ENCODE measurements at places on chromosomes 5 and 9.

DNA sequence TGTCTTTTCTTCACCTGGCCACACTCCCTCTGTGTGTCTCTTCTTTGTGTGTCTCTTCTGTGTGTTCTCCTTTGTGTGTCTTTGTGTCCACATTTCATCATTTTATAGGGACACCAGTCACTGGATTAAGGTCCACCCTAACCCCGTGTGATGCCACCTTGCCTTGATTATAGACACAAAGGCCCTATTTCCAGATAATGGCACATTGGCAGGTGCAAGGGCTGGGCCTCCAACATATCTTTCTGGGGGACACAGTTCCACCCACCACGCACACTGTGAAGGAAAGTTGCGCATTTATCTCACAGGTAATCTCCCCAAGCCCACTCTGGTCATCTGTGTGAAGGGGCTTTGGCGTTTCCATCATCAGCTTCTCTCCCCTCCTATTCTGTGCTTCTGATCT is 334.6 kb upstream of the IRX1 start:
- no peak for DNase-seq

- no peak for DNase-seq
Measured at GRCh38 chr9:135989722-135990467, 28.7 kb upstream of the UBAC1 start.

DNA sequence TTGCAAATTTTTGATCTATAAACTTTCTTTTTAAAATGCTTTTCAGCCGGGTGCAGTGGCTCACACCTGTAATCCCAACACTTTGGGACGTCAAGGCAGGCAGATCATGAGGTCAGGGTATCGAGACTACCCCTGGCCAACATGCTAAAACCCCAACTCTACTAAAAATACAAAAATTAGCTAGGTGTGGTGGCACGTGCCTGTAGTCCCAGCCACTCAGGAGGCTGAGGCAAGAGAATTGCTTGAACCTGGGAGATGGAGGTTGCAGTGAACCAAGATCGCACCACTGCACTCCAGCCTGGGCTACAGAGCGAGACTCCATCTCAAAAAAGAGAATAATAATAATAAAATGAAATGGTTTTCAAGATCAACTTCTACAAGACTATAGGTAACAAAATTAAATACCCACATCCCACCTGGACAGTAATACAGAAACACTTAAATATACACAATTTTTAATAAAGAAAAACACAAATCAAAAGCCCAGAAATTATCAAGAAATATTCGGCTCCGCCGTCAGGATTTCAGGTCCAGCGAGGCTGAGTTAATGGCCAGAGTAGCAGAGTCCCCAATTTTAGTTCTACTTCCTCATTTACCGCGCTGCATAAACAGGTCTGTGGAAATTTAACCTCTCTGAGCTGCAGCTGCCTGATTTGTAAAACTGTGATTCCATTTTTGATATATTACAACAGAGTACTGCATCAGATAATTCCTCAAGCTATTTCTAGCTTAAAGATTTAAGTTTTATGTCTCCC is 4.0 kb downstream of the TUT7 start:
- no peak for DNase-seq

DNA sequence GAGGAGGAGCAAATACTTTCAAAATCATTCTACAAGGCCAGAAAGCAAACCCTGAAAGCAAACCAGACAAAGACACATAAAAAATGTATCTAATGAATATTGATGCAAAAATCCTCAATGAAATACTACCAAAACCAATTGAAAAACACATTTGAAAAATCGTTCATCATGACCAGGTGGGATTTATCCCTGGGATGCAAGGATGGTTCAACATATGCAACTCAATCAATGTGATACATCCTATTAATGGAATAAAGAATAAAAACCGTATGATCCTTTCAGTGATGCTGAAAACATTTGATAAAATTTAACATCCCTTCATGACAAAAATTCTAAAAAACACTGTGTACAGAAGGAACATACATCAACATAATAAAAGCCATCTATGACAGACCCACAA is 337.6 kb downstream of the NNT start:
- DNase-seq: no peak

DNA sequence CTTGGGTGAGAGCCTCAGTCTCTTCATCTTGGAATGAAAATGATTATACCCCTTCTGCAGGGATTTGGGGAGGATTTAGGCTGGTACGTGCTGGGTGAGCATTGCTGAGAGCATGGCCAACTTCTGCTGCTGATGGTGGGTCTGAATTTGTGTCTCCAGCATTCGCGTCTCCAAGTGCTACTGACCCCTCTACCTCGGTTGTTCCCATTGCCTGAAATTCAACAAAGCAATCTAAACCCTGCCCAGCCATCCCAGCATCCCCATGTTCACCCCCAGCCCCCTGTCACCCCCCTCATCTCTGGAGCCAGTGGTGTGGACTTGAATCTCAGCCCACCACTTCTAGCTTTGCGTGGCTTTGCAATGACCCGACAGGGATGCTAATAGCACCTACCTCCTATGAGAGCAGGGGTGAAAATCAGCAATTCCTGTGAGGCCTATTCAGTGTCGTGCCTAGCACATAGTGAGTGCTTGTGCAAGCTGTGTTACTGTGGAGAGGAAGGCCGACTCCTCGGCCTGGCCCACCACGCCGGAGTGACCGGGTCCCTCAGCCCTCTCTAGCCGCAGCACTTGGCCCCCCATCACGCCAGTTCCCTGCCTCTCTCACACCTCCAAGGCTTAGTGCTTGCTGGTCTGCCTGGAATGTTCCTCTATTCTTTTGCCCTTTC is 43.4 kb upstream of the SH3PXD2B start:
- DNase-seq: no peak

- no peak for DNase-seq
Measured at GRCh38 chr5:139848508-139849100, 53.0 kb downstream of the PSD2 start.

GRCh38 chr9:69392826-69393225 is 67.8 kb downstream of the ENTREP1 start:
- DNase-seq: no peak

GRCh38 chr9:91734371-91734981 is 215.6 kb downstream of the ROR2 start:
- DNase-seq: peak; percentile 64

- peak; percentile 16 for DNase-seq
Measured at GRCh38 chr9:18606846-18607245, 132.9 kb downstream of the ADAMTSL1 start.

GRCh38 chr9:19623941-19624340 is 164.9 kb downstream of the SLC24A2 start:
- no peak for DNase-seq

DNA sequence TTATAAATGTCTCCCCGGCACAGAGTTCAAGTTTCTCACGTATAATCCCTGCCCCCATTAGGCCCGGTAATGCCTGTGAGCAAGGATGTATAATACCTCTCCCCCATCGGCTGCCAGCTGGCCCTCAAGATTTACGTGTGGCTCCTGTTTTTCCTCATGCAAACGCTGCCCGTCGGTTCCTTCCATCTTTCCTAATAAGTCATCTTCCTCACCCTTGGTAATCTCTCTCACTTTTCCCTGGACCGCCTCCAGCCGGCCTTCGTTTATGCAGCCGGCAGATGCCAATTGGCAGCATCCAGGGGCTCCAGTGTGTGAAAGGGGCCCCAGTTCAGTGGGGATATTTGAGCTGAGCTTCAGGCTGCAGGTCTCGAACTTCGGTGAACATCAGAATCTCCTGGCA is 86.5 kb upstream of the NEURL1B start:
- no peak for DNase-seq

GRCh38 chr5:54689411-54690251 is 172.1 kb downstream of the SNX18 start:
- DNase-seq: no peak

DNA sequence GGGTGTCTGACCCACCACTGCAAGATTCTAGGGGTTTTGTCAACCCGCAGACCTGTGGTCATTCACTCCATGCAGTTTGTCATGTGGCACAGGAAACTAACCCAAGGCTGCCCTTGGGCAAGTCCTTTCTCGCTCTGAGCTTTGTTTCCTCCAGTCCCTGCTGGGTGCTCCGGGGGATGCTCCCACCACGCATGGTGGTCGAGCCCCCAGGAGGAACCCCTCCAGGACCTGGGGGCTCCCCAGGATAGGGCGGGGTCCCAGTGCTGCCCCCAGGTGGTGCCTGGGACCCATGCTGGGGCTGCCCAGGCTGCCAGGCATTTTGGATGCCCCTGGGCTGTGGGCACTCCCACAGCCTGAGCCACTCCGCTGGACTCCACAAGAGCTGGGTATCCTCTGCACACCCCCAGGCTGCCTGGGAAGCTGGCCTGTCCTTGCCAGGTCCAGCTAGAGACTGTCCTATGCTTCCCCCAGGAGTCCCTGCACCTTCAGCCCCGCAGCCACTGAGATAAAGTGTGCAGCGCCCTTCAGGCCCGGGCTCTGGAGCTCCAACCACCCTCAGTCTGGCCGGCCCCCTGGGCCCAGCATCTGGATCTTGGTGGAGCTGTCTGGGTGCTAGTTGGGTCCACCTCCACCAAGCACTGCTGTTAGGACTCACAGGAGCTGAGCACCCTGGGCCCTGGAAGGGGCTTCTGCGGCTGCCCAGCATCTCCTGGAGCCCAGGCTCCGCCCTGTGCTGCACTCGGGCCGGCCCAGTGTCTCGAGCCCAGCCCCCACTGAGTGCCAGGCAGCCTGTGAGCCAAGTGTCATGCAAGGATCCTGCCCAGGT is 104.3 kb downstream of the PHF2 start:
- DNase-seq: no peak

DNA sequence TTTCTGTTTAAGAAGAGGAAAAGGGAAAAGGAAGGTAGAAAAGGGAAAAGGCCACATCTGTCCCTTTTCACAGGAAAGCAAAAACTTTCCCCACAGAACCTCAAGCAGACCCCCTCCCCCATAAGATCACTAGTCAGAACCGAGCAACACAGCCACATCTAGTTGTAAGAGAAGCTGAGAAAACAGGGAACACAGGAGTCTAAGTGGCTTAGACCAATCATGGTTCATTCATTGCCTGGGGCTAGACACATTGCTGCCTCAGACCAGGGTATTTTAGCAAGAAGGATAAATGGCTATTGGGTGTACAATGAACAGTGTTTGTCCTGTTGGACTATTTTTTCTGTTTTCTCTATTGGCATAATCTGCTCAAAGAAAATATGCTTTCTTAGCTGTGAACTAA is 98.0 kb downstream of the ARL15 start:
- DNase-seq: no peak

GRCh38 chr9:100322954-100323536 is 29.7 kb downstream of the TEX10 start:
- DNase-seq: peak; percentile 60

DNA sequence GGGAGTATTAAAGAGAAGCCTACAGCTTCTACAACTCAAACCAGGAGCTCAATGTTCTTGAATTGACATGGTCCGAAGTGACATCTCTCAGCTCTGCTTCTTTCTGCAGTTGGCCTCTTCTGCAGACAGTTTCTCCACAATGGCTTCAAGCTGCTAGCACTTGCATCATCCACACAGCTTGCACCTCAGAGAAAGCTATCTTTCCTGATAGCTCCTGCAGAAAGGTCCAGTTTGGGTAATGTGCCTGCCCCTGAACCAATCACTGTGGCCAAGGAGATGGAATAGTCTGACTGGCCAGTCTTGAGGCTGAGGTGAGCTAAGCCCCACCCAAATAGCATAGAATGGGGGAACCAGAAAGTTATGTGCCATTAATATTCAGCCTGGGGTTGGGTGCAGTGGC is 95.8 kb upstream of the ABCA1 start:
- DNase-seq: no peak

DNA sequence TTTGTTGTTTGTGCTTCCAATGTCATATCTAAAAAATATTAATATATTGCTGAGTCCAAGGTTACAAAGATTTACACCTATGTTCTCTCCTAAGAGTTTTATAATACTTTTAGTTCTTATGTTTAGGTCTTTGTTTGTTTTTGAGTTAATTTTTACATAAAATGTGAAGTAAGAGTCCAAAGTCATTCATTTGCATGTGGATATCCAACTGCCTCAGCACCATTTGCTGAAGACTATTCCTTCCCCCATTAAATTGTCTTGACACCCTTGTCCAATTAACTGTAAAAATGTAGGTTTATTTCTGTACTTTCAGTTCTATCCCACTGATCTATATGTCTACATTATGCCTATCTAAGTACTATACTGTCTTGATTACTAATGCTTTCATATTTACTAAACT is 35.7 kb downstream of the TTC33 start:
- DNase-seq: no peak

- peak; percentile 60 for DNase-seq
Measured at GRCh38 chr5:129244478-129244877, 149.9 kb downstream of the ISOC1 start.

GRCh38 chr5:105460721-105461120 is 1898.1 kb upstream of the NUDT12 start:
- DNase-seq: no peak

DNA sequence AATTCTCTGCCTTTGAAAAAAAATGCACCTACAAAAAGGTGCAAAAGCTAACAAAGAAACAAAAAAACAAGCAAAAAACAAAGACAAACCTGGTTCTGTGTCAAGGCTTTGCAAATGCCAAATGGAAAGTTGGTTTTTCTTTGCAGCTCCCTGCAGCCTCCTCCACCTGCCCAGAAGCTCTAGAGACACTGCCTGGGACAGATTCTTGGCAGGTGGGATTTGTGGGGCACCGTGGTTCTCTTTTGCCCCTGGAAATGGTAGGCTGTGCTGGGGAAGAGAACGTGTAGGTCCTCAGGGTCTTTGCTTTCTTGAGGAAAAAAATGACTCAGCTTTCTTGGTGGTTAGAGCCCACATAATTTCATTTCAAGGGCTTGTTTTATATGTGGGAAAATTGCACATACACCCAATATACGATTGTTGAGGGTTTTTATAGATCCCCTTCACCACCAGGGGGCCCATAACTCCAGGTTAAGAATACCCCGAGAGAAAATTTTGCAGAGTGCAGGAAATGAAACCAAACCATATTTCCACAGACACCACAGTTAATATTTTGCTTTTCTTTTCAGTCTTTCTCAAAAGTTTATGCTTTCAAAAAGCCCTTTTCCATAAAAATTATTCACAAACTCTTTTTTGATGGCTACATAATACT is 58.7 kb downstream of the NXNL2 start:
- peak; percentile 82 for DNase-seq

- peak; percentile 42 for DNase-seq
Measured at GRCh38 chr5:74212336-74212735, 428.2 kb downstream of the ENC1 start.

- no peak for DNase-seq
Measured at GRCh38 chr5:1881098-1881572, 1.6 kb downstream of the IRX4 start.

DNA sequence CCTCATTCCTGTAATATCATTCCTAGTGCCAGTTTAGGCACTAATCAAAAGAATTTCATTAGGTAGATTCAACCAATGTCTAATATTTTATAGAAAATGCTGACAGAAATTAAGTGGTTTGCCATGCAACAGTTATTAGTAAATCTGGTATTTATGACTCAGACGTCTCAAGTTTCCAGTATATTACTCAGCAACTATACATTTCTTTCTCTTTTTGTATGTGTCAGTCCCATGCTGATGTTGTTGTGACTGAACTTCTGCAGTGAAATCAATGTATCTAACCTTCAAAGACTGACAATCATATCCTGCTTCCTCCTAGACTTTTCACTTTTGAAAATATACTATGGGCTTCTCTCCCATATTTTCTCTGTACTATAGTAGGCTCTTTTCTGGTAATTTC is 822.5 kb downstream of the NR2F1-AS1 start:
- DNase-seq: peak; percentile 41

- DNase-seq: peak; percentile 88
Measured at GRCh38 chr5:32274548-32275395, 38.0 kb downstream of the MTMR12 start.

Measured in fibroblast of villous mesenchyme (primary cell).